Psoas muscle (tissue), 8 donors: ENCODE measurements at places on chromosomes 11 and 22.

DNA sequence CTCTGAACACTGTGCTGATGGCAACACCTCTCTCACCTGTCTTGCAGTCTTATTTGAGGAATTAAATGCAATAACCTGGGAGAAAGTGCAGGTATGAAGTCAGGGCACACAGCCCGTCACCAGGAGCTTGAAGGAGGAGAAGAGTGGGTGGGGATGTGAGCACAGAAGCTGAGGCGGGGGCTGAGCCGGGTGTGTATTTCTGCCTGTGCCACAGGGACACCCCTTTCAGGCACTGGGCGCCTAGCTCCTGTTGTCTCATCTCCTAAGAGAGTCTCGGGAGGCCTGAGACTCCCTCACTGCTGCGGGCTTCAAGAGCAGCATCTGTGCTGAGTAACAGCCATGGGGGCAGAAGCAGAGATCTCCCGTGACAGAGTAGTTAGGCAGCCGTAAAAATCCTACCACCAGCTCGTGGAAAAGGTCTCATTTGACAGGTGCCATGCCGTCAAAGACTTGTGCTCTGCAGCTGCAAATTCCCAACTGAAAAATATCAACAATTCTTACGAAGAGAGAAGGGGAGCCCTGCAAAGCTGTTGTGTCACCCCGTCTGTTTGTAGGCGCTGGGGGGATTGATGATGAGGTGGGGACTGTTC lies 26.8 kb downstream of the PARVB start:
- DNase-seq = no peak

- DNase-seq = no peak
These were observed 38.3 kb upstream of the CCDC34 start for GRCh38 chr11:27401280-27401832.

GRCh38 chr11:66478729-66479393 lies 1.4 kb upstream of the DPP3 start:
- no peak for DNase-seq

DNA sequence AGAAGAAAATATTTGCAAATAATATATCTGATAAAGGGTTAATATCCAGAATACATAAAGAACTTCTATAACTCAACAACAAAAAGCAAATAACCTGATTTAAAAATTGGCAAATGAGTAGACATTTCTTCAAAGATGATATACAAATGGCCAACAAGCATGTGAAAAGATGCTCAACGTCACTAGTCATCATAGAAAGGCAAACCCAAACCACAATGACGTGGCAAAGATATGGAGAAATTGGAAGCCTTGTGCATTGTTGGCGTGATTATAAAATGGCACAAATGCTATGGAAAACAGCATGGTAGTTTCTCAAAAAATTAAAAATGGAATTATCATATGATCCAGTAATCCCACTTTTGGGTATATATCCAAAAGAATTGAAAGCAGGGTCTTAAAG lies 466.3 kb downstream of the TBC1D22A start:
- no peak for DNase-seq

- DNase-seq = no peak
These were observed 53.3 kb downstream of the WNT11 start for GRCh38 chr11:76152741-76153570.

- DNase-seq = peak; percentile 89
These were observed at the start of gene WBP2NL for GRCh38 chr22:41998361-41999261. WBP2NL (plus strand) TSS chr22:41998788; CDS start chr22:41998819, 31 bp downstream.

- DNase-seq = peak; percentile 31
These were observed 230.8 kb downstream of the CTTN start for GRCh38 chr11:70628855-70629844.

GRCh38 chr11:44950031-44950624 lies 555 bp downstream of the TP53I11 start:
- peak; percentile 48 for DNase-seq
